ENCODE measurements at places on chromosomes 6 and 20. TPM values are rescaled to one million over a fixed set of nuclear protein-coding genes. Genes with fewer than 3 reads are reported as not detected.
A peak's percentile ranks its signal among the peaks of the same experiment; 100 is the strongest.

DNA sequence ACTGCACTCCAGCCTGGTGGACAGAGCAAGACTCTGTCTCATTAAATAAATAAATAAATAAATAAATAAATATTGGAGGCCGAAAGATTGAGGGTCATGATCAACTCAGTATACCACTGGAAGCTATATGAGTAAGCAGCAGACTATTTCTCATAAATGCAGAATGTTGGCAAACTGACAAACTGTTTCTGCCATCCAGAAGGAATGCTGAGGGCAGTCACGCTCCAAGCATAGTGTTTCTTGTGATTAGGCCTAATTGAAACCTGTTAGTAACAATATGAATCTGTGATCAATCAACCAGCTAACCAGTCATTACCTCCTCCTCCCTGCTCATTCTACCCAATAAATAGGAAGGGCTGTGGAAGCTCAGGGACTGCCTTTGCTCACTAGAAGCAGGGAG, 15.2 kb upstream of the KCNK15 start:
- no peak overlapping the region for H3K4me3 ChIP-seq
- H3K4me1 ChIP-seq = peaks cover 21% of the 10 kb centered on the region
- H3K27me3 ChIP-seq = no peaks in the 10 kb centered on the region
- no peak for DNase-seq
- no peaks in the 10 kb centered on the region for H3K36me3 ChIP-seq

- no peak overlapping the region for H3K4me3 ChIP-seq
- no peak for DNase-seq
- H3K36me3 ChIP-seq = no peaks in the 10 kb centered on the region
- H3K4me1 ChIP-seq = no peaks in the 10 kb centered on the region
- no peaks in the 10 kb centered on the region for H3K27me3 ChIP-seq
These were observed 119.8 kb downstream of the IPCEF1 start for GRCh38 chr6:154236646-154237301.

- H3K27me3 ChIP-seq = no peaks in the 10 kb centered on the region
- no peak for DNase-seq
- H3K4me1 ChIP-seq = peaks cover 2% of the 10 kb centered on the region
These were observed 622.4 kb upstream of the FLRT3 start for GRCh38 chr20:14959506-14960475.

GRCh38 chr6:50030777-50031562, 9.2 kb upstream of the DEFB110 start:
- no peak overlapping the region for H3K4me3 ChIP-seq
- H3K27ac ChIP-seq = no peak overlapping the region
- DNase-seq = peak; percentile 34

Gene ECT2L
- 0.02 TPM for polyA plus RNA-seq

- H3K27me3 ChIP-seq = no peaks in the 10 kb centered on the region
- no peak overlapping the region for H3K4me3 ChIP-seq
- H3K36me3 ChIP-seq = no peaks in the 10 kb centered on the region
- no peak overlapping the region for H3K27ac ChIP-seq
These were observed 11.0 kb upstream of the FOXO3 start for GRCh38 chr6:108549741-108550140.

DNA sequence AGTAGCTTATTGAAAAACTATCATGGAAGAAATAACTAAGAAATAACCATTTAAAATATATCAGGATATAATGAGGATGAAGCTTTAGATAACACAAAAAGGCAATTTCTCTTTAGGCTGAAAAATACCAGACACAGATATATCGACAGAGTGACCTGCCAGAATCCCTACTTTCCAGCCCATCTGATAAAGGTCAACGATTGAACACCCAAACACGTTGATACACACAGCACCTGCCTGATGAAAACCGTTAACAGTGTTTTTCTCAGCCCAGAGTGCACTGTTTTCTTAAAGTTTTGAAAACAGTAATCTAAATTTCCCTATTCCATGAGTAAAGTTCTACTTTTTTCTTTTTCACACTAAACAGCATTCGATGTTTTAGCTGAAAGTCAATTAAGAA, 143.1 kb upstream of the ESR1 start:
- DNase-seq = no peak
- H3K4me3 ChIP-seq = no peak overlapping the region
- H3K27me3 ChIP-seq = no peaks in the 10 kb centered on the region
- H3K27ac ChIP-seq = no peak overlapping the region

GRCh38 chr20:14604143-14604542, 266.7 kb upstream of the FLRT3 start:
- H3K27ac ChIP-seq = no peak overlapping the region
- H3K27me3 ChIP-seq = no peaks in the 10 kb centered on the region
- H3K4me3 ChIP-seq = no peak overlapping the region
- H3K4me1 ChIP-seq = no peaks in the 10 kb centered on the region

- H3K4me3 ChIP-seq = peak overlapping the region; percentile 25
- DNase-seq = no peak
- peaks cover 37% of the 10 kb centered on the region for H3K4me1 ChIP-seq
- peak overlapping the region; percentile 89 for H3K27ac ChIP-seq
- H3K36me3 ChIP-seq = no peaks in the 10 kb centered on the region
These were observed 504.9 kb upstream of the MARCKS start for GRCh38 chr6:113352029-113352801.

Data from SK-N-SH (cell line).